Activated CD4-positive, alpha-beta memory T cell treated with anti-CD3 and anti-CD28 coated beads for 36 hours (primary cell): ENCODE measurements at places on chromosomes 5 and 9. TPM values are rescaled to one million over a fixed set of nuclear protein-coding genes. Genes with fewer than 3 reads are reported as not detected.

Gene FABP6
- total RNA-seq, result not detected

DNA sequence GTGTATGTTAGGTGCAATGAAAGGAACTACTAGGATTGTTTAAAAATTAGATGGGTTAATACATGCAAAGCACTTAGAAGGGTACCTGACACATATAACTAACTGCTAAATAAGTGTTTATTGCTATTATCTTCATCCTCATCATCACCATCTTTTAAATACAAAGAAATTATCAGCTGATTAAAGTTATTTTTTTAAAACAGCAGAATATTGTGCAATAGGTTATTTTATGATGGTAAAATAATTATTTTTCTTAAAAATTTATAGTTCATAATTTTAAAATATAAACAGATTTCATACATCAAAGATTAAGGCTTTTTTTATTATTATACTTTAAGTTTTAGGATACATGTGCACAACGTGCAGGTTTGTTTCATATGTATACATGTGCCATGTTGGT is 86.9 kb upstream of the SREK1 start:
- peaks cover 54% of the 10 kb centered on the region for H3K36me3 ChIP-seq
- no peak overlapping the region for H3K27ac ChIP-seq
- peaks cover 19% of the 10 kb centered on the region for H3K4me1 ChIP-seq
- H3K27me3 ChIP-seq, result no peaks in the 10 kb centered on the region

- H3K27ac ChIP-seq, result no peak overlapping the region
- no peaks in the 10 kb centered on the region for H3K36me3 ChIP-seq
- DNase-seq, result no peak
- no peak overlapping the region for H3K4me3 ChIP-seq
- no peaks in the 10 kb centered on the region for H3K4me1 ChIP-seq
- H3K27me3 ChIP-seq, result peaks cover 1% of the 10 kb centered on the region
Observed at GRCh38 chr5:161098516-161098915, 246.5 kb upstream of the ATP10B start.

GRCh38 chr5:146076455-146076854 is 28.9 kb downstream of the PLAC8L1 start:
- H3K36me3 ChIP-seq, result no peaks in the 10 kb centered on the region
- DNase-seq, result no peak
- H3K4me3 ChIP-seq, result no peak overlapping the region
- peaks cover 8% of the 10 kb centered on the region for H3K27me3 ChIP-seq
- no peak overlapping the region for H3K27ac ChIP-seq

GRCh38 chr5:106097340-106097739 is 1573.4 kb downstream of the EFNA5 start:
- H3K4me1 ChIP-seq, result no peaks in the 10 kb centered on the region
- DNase-seq, result no peak
- no peaks in the 10 kb centered on the region for H3K27me3 ChIP-seq
- H3K4me3 ChIP-seq, result no peak overlapping the region
- H3K36me3 ChIP-seq, result no peaks in the 10 kb centered on the region
- H3K27ac ChIP-seq, result no peak overlapping the region

Gene EGFLAM
- total RNA-seq, result not detected

- no peak overlapping the region for H3K4me3 ChIP-seq
- H3K27ac ChIP-seq, result no peak overlapping the region
- H3K4me1 ChIP-seq, result peaks cover 15% of the 10 kb centered on the region
- DNase-seq, result no peak
Observed at GRCh38 chr5:157997991-157998504, 139.1 kb upstream of the CLINT1 start.

Gene SV2C
- 0.10 TPM for total RNA-seq

- no peaks in the 10 kb centered on the region for H3K36me3 ChIP-seq
- no peak overlapping the region for H3K4me3 ChIP-seq
- peaks cover 5% of the 10 kb centered on the region for H3K27me3 ChIP-seq
- peaks cover 10% of the 10 kb centered on the region for H3K4me1 ChIP-seq
- H3K27ac ChIP-seq, result no peak overlapping the region
Observed at GRCh38 chr5:133327946-133328401, 276.2 kb downstream of the HSPA4 start.

DNA sequence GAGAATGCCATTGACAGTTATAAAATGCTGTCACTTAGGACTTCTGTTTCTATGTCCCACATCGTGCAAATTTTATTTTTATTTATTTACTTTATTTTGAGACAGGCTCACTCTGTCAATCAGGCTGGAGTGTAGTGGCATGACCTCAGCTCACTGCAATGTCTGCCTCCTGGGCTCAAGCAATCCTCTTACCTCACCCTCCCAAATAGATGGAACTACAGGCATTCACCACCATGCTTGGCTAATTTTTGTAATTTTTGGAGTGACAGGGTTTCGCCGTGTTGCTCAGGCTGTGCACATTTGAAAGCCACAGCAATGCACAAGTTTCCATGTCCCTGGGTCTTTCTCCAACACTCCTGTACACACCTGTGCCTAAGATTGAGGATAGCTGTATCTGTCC is 51.8 kb downstream of the ADAMTS16 start:
- peaks cover 2% of the 10 kb centered on the region for H3K27me3 ChIP-seq
- no peaks in the 10 kb centered on the region for H3K36me3 ChIP-seq
- H3K27ac ChIP-seq, result no peak overlapping the region
- no peak for DNase-seq
- no peak overlapping the region for H3K4me3 ChIP-seq
- no peaks in the 10 kb centered on the region for H3K4me1 ChIP-seq

Gene RGMB
- total RNA-seq, result 3.3 TPM

Gene ZNF354B
- 8.7 TPM for total RNA-seq

DNA sequence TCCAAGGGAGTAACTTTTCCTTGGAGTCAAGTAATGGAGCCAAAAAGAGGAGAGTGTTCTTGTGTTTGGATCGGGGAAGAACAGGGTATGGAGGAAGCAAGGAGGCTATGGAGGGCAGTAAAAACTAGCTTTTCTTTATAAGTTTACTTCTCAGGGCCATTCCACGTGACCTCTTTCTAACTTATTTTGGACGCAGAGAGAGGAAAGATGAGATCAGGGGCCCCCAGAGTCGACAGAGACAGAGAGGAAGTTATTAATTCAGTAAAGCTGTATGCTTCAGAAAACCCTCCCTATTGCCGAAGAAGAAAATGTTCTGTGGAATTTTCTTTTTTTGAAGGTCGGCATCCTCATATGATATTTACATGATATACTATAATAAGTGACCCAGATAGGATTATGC is 233.8 kb upstream of the MPDZ start:
- no peak overlapping the region for H3K4me3 ChIP-seq
- H3K4me1 ChIP-seq, result no peaks in the 10 kb centered on the region
- DNase-seq, result no peak
- no peaks in the 10 kb centered on the region for H3K36me3 ChIP-seq
- H3K27ac ChIP-seq, result no peak overlapping the region

Gene TAS2R1
- not detected for total RNA-seq

- peak overlapping the region; percentile 89 for H3K27ac ChIP-seq
- peaks cover 26% of the 10 kb centered on the region for H3K4me1 ChIP-seq
- peak; percentile 51 for DNase-seq
- peaks cover 5% of the 10 kb centered on the region for H3K36me3 ChIP-seq
Observed at GRCh38 chr5:134738963-134739661, 764 bp downstream of the CAMLG start.

GRCh38 chr9:125745682-125746016 is 1.5 kb upstream of the PBX3 start:
- no peak overlapping the region for H3K27ac ChIP-seq
- peaks cover 28% of the 10 kb centered on the region for H3K4me1 ChIP-seq
- no peak for DNase-seq
- H3K36me3 ChIP-seq, result peaks cover 6% of the 10 kb centered on the region
- peak overlapping the region; percentile 86 for H3K4me3 ChIP-seq

DNA sequence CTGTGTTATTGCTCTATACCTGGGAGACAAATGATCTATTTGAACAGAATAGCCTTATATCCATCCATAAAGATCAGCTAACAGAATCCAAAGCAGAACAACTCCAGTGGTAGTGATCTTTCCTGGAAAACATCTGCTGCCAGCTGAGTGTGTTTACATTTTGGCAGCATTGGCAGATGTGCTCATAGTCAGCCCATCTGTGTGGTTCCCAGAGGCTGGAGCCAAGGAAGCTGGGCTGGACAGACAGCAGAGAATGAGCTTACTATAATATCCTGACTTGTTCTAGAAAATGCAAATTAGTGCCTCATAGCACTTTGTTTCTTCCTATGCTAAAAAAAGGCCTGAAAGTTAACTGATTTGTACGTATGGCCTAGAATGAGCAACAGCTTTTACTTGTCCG is 99.7 kb downstream of the ST8SIA4 start:
- no peak for DNase-seq
- H3K4me1 ChIP-seq, result no peaks in the 10 kb centered on the region
- H3K4me3 ChIP-seq, result no peak overlapping the region
- H3K27ac ChIP-seq, result no peak overlapping the region

DNA sequence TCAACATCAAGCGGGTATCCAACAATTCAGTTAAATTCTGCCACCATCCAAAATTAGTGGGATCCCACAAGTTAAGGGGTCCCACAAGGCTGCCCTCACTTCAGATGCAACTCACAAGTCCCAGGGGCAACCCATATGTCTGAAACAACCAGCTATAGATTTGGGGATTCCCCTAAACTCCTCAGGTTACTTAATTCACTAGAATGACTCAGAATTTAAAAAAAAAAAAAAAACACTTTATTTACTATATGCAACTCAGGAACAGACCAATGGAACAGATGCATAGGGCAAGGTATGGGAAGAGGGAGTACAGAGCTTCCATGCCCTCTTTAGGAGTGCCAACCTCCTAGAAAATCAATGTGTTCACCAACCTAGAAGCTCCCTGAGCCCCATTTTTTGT is 15.1 kb downstream of the AUH start:
- H3K4me3 ChIP-seq, result no peak overlapping the region
- no peaks in the 10 kb centered on the region for H3K27me3 ChIP-seq
- no peak overlapping the region for H3K27ac ChIP-seq
- peaks cover 55% of the 10 kb centered on the region for H3K36me3 ChIP-seq

GRCh38 chr9:97299809-97300414 is 7.5 kb upstream of the CCDC180 start:
- no peaks in the 10 kb centered on the region for H3K4me1 ChIP-seq
- H3K27me3 ChIP-seq, result no peaks in the 10 kb centered on the region
- no peak overlapping the region for H3K4me3 ChIP-seq
- H3K36me3 ChIP-seq, result peaks cover 17% of the 10 kb centered on the region
- H3K27ac ChIP-seq, result no peak overlapping the region

GRCh38 chr5:151063142-151063989 is 17.5 kb downstream of the TNIP1 start:
- H3K4me1 ChIP-seq, result peaks cover 98% of the 10 kb centered on the region
- no peak for DNase-seq
- peaks cover 87% of the 10 kb centered on the region for H3K36me3 ChIP-seq
- H3K27ac ChIP-seq, result peak overlapping the region; percentile 94
- H3K4me3 ChIP-seq, result no peak overlapping the region
- no peaks in the 10 kb centered on the region for H3K27me3 ChIP-seq

DNA sequence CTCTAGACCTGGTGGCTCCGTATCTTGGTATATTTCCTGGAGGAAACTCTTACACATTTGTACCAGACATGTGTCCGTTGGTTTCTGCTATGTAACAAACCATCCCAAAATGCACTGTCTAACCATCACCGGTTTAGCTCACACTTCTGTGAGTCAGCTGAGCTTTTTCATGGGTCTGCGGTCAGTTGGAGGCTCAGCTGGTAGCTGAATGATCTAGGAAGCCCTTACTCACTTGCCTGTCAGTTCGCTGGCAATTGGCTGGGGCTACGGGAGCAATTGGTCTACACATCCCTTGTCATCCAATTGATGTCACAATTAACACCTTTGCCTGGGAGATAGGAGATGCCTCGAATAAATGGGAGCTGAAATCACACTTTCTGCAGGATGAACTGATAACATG is 11.6 kb upstream of the WHRN start:
- H3K4me1 ChIP-seq, result no peaks in the 10 kb centered on the region
- DNase-seq, result peak; percentile 35
- no peak overlapping the region for H3K4me3 ChIP-seq
- H3K27me3 ChIP-seq, result peaks cover 16% of the 10 kb centered on the region
- no peak overlapping the region for H3K27ac ChIP-seq

Gene VAV2
- 5.3 TPM for total RNA-seq

DNA sequence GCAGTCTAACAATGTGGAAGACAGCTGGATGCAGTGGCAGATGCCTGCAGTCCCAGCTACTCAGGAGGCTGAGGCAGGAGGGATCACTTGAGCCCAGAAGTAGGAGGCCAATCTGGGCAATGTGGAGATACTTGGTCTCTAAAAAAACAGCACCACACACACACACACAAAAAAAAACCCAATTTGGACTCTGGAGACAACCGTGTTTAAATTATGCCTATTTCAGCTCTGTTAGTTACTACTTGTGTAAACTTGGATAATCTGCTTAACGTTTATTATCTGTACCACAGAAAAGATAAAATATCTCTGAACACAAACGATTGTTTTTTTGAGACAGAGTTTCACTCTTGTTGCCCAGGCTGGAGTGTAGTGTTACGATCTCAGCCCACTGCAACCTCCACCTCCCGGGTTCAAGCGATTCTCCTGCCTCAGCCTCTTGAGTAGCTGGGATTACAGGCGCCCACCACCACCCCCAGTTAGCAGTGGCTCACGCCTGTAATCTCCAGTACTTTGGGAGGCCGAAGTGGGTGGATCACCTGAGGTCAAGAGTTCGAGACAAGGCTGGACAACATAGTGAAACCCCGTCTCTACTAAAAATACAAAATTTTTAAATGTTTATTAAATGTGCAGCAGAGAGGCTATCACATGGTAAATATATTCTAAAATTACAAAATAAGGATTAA is 17.7 kb downstream of the RAPGEF6 start:
- no peaks in the 10 kb centered on the region for H3K27me3 ChIP-seq
- H3K27ac ChIP-seq, result no peak overlapping the region
- peaks cover 13% of the 10 kb centered on the region for H3K36me3 ChIP-seq
- DNase-seq, result no peak

DNA sequence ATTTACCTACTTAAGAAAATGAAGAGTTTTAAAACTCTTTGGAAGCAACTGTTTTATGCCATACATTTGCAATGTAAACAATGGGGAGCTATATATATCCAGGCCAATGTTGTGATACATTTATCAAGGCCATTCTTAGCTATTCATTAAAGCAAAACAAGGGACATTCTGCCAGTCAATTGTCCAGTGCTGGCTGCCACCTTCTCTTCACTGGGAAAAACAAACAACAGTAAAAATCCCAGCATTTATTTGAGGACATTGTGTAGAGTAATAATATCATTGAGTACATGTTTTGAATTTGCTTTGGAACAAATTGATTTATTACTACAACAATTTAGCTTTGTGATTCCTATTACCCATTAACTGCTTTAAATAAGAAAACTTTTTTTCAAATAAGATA is 1107.4 kb downstream of the DTWD2 start:
- H3K36me3 ChIP-seq, result no peaks in the 10 kb centered on the region
- no peak overlapping the region for H3K27ac ChIP-seq
- no peaks in the 10 kb centered on the region for H3K4me1 ChIP-seq

GRCh38 chr9:128540634-128541360 is 11.6 kb upstream of the SPTAN1 start:
- H3K4me3 ChIP-seq, result no peak overlapping the region
- H3K36me3 ChIP-seq, result peaks cover 36% of the 10 kb centered on the region

Gene HBEGF
- 21.5 TPM for total RNA-seq
